Activated T-cell treated with anti-CD3 and anti-CD28 coated beads, Interleukin-2, amount 50 U/mL, for 72 hours (primary cell): ENCODE measurements at places on chromosomes 2 and 18. TPM values are rescaled to one million over a fixed set of nuclear protein-coding genes. Genes with fewer than 3 reads are reported as not detected.

GRCh38 chr2:67268797-67269196, 128.3 kb upstream of the ETAA1 start:
- H3K36me3 ChIP-seq: no peaks in the 10 kb centered on the region
- no peak overlapping the region for H3K27ac ChIP-seq
- H3K4me1 ChIP-seq: no peaks in the 10 kb centered on the region
- H3K4me3 ChIP-seq: no peak overlapping the region
- H3K27me3 ChIP-seq: no peaks in the 10 kb centered on the region
- DNase-seq: no peak

The B4GALT6 gene
- 2.8 TPM for total RNA-seq

- no peaks in the 10 kb centered on the region for H3K36me3 ChIP-seq
- H3K4me1 ChIP-seq: no peaks in the 10 kb centered on the region
- no peak overlapping the region for H3K27ac ChIP-seq
Measured at GRCh38 chr2:145290986-145291385, 771.1 kb upstream of the ZEB2 start.

DNA sequence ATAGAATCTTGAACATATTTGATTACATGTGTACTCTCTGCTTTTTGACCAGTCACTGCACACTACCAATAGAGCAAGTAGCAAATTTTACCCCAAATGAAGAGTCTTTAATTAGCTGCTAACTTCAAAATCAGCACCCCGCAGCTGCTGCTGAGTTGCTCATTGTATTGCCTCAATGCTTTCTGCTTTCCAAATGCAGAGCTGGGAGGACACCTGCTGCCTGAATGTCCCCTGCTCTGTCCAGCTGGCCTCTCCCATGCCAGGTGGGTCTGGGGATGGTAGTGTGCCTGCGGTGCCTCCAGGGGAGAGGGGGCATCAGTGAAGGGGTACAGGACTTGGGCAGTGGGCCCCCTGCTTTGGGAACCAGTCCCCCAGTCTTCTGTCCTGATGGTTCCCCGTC, 184.8 kb downstream of the PRKCE start:
- no peaks in the 10 kb centered on the region for H3K36me3 ChIP-seq
- DNase-seq: no peak
- H3K27ac ChIP-seq: no peak overlapping the region
- peaks cover 15% of the 10 kb centered on the region for H3K4me1 ChIP-seq
- H3K27me3 ChIP-seq: no peaks in the 10 kb centered on the region

The FAHD2A gene
- total RNA-seq: 40.6 TPM

DNA sequence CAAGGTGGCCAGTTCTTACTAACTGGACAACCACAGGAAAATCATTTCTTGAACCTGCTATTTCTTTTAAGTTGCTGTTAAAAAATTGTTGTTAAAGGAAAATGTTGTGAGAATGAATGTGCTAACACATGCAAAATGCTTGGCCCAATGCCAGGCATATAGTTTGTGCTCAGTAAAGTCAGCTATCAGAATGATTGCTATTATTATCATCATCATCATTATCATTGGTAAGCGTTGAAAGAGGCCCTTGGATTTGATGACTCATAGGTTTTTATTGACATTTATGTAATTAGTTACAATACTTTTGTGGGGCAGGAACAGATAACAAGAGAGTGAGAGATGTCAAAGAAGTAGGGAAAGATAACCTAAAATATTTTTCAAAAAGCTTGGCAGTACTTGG, 394.2 kb upstream of the ZEB2 start:
- H3K4me3 ChIP-seq: no peak overlapping the region
- H3K27me3 ChIP-seq: no peaks in the 10 kb centered on the region
- H3K36me3 ChIP-seq: no peaks in the 10 kb centered on the region
- no peaks in the 10 kb centered on the region for H3K4me1 ChIP-seq

The SP140L gene
- total RNA-seq: 59.9 TPM
